ENCODE measurements at places on chromosomes 1 and 21.

- DNase-seq: no peak
These were observed 176.9 kb upstream of the PRMT6 start for GRCh38 chr1:106879538-106879937.

- no peak for DNase-seq
These were observed 24.9 kb upstream of the ZNF644 start for GRCh38 chr1:91046766-91047165.

DNA sequence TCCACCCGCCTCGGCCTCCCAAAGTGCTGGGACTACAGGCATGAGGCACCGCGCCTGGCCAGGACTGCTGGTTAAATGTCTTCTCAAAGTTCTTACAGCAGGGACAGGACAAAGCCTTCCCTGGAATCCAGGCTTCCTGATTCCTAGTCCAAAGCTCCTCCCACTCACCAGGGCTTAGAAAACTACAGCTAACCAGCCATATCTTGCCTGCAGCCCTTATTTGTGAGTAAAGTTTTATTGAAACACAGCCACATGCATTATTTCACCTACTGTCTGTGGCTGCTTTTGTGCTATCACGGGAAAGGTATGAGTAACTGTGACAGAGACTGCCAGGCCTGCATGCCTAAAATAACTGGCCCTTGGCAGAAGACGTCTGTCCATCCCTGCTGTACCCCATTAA, 24.4 kb downstream of the TMCO4 start:
- no peak for DNase-seq

DNA sequence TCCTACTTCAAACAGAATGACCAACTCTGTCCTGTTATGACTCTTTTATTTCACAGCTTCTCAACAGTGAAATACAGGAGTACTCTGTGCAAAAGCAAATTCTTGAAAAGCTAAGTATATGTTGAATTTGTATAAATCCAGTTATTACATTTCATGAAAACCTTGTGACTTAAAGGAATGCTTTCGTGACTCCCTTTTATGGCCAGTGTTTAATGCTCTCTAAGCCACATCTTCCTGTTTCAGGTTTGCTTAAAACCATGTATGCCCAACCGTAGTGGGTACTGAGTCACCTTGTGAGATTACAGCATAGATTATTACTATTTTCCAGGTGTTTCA, 40.2 kb upstream of the KIF1B start:
- DNase-seq: no peak

GRCh38 chr1:214455479-214455878, 95.9 kb downstream of the PTPN14 start:
- no peak for DNase-seq

Measured in NCI-H1048 (cell line).